Fibroblast of lung (primary cell): ENCODE measurements at places on chromosomes 11 and 22. TPM values are rescaled to one million over a fixed set of nuclear protein-coding genes. Genes with fewer than 3 reads are reported as not detected.

Gene ZFPL1
- 31.1 and 36.0 TPM in 2 replicates for total RNA-seq

Gene LDHAL6A
- not detected in 2 replicates for total RNA-seq

Gene MEI1
- total RNA-seq = 0.26 and 0.33 TPM in 2 replicates

Gene MPZL3
- total RNA-seq = 0.26 and 0.33 TPM in 2 replicates

Gene GVQW3
- total RNA-seq = 1.3 and 1.8 TPM in 2 replicates

Gene OR52E8
- total RNA-seq = not detected in 2 replicates

Gene APOL4
- 2.0 and 2.1 TPM in 2 replicates for total RNA-seq

Gene DEUP1
- total RNA-seq = under 0.01 TPM in 1 of 2 replicates, not detected in the other
